ENCODE measurements at places on chromosomes 11 and 22.

DNA sequence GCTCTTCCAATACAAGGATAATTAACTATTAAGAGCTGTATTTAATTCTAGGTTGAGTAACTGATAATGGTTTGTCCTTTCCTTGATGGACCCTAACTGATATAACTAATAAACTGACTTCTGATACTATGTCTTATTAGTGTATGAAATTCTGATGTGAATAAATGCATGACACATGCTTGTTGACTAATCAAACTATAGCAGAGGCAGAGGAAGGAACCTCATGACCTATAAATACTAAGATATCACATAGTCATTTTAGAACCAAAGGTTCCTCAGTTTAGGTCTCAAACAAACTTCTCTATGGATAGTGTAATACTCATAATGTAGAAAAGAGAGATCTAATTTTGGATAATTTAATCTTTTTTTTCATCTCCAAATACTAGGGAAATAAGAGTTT, 4.8 kb upstream of the HBD start:
- no peak for DNase-seq

DNA sequence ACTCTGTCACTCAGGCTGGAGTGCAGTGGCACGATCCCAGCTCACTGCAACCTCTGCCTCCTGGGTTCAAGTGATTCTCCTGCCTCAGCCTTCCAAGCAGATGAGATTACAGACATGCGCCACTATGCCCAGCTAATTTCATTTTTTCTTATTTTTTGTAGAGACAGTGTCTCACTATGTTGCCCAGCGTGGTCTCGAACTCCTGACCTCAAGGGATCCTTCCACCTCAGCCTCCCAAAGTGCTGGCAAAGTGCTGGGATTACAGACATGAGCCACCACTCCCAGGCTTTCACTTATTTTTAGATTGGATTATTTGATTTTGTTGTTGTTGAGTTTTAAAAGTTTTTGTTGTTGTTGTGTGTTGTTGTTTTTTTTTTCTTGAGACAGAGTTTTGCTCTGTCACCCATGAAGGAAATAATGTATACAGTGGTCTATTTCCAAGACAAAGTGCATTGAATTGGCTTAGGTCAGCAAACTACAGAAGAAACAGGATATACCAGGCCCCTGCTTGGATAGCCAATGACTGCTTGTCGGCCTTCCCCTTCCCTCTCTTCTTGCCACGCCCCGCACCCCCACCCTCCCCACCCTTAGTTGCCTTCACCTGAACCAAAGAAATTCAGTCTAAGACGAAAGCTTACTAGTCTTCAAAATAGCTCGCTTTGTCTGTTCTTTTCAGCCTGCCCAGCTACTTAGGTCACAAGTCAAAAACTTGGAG, 91.8 kb upstream of the CLDN5 start:
- DNase-seq = no peak

DNA sequence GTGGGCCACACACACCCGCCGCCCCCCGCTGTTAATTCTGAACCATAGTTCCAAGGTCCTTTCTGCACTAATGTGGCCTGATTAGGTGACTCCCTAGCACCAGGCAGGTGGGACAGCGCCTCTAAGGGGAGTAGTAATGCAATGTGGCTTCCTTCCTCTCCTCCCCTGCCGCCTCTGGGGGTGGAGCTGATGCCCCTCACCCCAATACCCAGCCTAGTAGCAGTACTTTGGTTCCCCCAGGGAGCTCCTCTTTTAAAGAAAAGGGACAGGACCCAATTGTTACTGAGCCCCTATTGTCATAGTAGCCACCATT, 14.4 kb downstream of the RTN4RL2 start:
- DNase-seq = no peak

GRCh38 chr22:50581950-50582492, 628 bp downstream of the CHKB start:
- DNase-seq = no peak

- DNase-seq = no peak
These were observed 3.5 kb downstream of the RAB3IL1 start for GRCh38 chr11:61913699-61914395.

- no peak for DNase-seq
These were observed 161.0 kb downstream of the FEZ1 start for GRCh38 chr11:125335106-125335505.

- no peak for DNase-seq
These were observed 411.6 kb downstream of the TBC1D22A start for GRCh38 chr22:47174096-47174495.

GRCh38 chr11:130370845-130371590, 56.3 kb upstream of the ZBTB44 start:
- DNase-seq = no peak
